Activated CD4-positive, alpha-beta T cell treated with anti-CD3 and anti-CD28 coated beads, Interleukin-2, amount 10 ng/mL, durations not matched to agents 7 days and 5 days (primary cell): ENCODE measurements at places on chromosomes 1 and 21. TPM values are rescaled to one million over a fixed set of nuclear protein-coding genes. Genes with fewer than 3 reads are reported as not detected.
A peak's percentile ranks its signal among the peaks of the same experiment; 100 is the strongest.

The LCE1D gene
- total RNA-seq = not detected

The NR0B2 gene
- not detected for total RNA-seq

The FTCD gene
- not detected for total RNA-seq

The LRRC8B gene
- 22.1 TPM for total RNA-seq

The S100A12 gene
- not detected for total RNA-seq

The MAP3K21 gene
- 0.87 TPM for total RNA-seq

- no peaks in the 10 kb centered on the region for H3K27me3 ChIP-seq
- DNase-seq = no peak
- peak overlapping the region; percentile 5 for H3K27ac ChIP-seq
- peaks cover 2% of the 10 kb centered on the region for H3K36me3 ChIP-seq
- no peak overlapping the region for H3K4me3 ChIP-seq
Measured at GRCh38 chr1:41640141-41640751, 155.8 kb upstream of the EDN2 start.

GRCh38 chr21:31176080-31176551 lies 137.8 kb upstream of the KRTAP19-8 start:
- H3K27me3 ChIP-seq = no peaks in the 10 kb centered on the region
- peaks cover 48% of the 10 kb centered on the region for H3K36me3 ChIP-seq
- H3K27ac ChIP-seq = peak overlapping the region; percentile 80
- peaks cover 82% of the 10 kb centered on the region for H3K4me1 ChIP-seq

DNA sequence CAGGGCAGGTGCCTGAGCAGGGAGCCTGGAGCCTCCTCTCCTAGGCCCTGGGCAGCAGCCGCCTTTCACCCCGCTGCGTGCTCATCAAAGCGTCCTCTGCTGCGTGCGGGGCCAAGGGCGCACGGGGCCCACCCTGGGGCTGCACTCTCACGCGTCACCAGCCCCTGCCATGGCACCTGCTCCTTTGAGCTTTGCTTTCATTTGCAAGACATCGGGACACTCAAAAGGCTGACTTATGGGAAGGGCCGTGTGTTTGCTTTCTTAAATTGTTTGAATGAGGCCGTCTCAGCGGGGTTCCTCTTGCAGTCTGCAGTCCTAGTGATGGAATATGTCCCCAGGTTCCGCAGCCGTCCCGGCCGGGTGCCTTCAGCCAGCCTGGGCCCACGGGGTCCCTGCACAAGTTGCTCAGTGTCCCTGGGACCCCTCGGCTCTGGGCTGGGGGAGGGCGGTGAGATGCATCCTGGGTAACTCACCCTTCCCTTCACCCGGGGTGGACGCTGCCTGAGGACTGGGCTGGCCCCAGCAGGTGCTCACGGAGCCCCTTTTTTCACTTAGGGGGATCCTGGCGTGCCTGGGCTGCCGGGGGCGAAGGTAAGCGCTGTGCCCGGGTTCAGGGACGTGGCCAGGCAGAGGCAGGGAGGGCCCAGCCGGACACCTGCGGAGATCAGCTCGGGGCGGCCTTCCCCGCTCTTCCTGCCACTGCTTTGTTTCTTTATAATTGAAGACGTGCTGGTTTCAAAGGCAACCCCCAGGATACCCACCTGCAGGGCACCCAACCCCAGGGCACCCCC lies 53.1 kb downstream of the SLC19A1 start:
- no peak overlapping the region for H3K27ac ChIP-seq
- no peak for DNase-seq
- H3K4me1 ChIP-seq = peaks cover 3% of the 10 kb centered on the region
- no peak overlapping the region for H3K4me3 ChIP-seq
- no peaks in the 10 kb centered on the region for H3K36me3 ChIP-seq

GRCh38 chr1:182200025-182200812 lies 138.7 kb upstream of the ZNF648 start:
- peaks cover 1% of the 10 kb centered on the region for H3K36me3 ChIP-seq
- H3K4me1 ChIP-seq = no peaks in the 10 kb centered on the region
- no peak for DNase-seq
- peaks cover 6% of the 10 kb centered on the region for H3K27me3 ChIP-seq

GRCh38 chr1:58574816-58575215 lies 2.2 kb downstream of the TACSTD2 start:
- peaks cover 83% of the 10 kb centered on the region for H3K27me3 ChIP-seq
- no peaks in the 10 kb centered on the region for H3K36me3 ChIP-seq
- no peak overlapping the region for H3K27ac ChIP-seq
- DNase-seq = no peak
- H3K4me1 ChIP-seq = peaks cover 36% of the 10 kb centered on the region
- H3K4me3 ChIP-seq = no peak overlapping the region

DNA sequence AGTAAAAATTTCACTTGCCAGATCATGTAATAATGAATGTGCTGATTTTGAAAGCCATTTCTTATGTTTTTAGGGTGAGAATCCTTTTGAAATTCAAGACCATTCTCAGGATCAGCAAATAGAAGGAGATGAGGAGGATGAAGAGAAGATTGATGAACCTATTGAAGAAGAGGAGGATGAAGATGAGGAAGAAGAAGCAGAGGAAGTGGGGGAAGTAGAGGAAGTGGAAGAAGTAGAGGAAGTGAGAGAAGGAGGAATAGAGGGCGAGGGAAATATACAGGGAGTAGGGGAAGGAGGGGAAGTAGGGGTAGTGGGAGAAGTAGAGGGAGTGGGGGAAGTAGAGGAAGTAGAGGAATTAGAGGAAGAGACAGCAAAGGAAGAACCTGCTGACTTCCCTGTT lies 32.4 kb downstream of the ZNF326 start:
- no peak overlapping the region for H3K4me3 ChIP-seq
- no peak overlapping the region for H3K27ac ChIP-seq
- no peaks in the 10 kb centered on the region for H3K4me1 ChIP-seq
- DNase-seq = no peak
- H3K36me3 ChIP-seq = peaks cover 65% of the 10 kb centered on the region

DNA sequence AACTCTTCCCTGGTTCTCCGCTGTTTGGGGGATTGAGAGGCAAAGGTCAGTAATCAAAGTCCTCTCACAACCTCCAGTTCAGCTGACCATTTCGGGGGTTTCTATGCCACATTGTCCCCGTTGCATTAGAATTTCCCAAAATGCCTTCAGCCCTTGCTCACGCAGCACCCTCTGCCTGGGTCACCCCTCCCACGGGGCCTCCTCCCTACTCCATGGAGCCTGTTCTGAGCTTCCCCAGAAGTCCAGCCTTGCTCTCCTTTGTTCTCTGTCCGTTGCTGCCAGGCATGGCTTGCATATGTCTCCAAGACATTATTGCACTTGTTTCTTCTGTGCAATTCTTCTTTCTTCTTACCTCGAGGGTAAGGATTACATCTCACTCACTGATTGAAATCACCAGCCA lies 16.5 kb downstream of the DMRTB1 start:
- no peak for DNase-seq
- no peaks in the 10 kb centered on the region for H3K36me3 ChIP-seq
- no peaks in the 10 kb centered on the region for H3K4me1 ChIP-seq
- H3K27me3 ChIP-seq = peaks cover 3% of the 10 kb centered on the region

DNA sequence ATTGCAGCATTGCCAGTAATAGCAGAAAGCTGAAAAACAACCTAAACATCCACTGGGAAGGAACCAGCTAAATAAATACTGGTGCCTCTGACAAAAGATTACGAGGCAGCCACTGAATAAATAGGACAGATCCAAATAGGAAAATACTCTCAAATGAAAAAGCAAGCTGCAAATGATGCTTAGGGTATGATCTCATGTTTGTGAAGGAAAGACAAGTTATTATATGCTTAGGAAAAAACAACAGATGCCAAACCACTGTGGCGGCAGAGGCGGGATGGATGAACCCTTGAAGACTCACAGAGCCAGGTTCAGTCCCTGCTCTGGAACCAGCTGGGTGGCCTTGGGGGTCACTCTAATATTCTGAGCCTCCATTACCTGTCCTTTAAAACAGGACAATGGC lies 41.6 kb downstream of the MATN1 start:
- no peak overlapping the region for H3K4me3 ChIP-seq
- DNase-seq = no peak
- H3K4me1 ChIP-seq = no peaks in the 10 kb centered on the region
- H3K27ac ChIP-seq = no peak overlapping the region

- H3K36me3 ChIP-seq = peaks cover 32% of the 10 kb centered on the region
- no peaks in the 10 kb centered on the region for H3K27me3 ChIP-seq
- no peak overlapping the region for H3K27ac ChIP-seq
- no peak overlapping the region for H3K4me3 ChIP-seq
Measured at GRCh38 chr1:77632216-77632615, 50.2 kb downstream of the ZZZ3 start.

DNA sequence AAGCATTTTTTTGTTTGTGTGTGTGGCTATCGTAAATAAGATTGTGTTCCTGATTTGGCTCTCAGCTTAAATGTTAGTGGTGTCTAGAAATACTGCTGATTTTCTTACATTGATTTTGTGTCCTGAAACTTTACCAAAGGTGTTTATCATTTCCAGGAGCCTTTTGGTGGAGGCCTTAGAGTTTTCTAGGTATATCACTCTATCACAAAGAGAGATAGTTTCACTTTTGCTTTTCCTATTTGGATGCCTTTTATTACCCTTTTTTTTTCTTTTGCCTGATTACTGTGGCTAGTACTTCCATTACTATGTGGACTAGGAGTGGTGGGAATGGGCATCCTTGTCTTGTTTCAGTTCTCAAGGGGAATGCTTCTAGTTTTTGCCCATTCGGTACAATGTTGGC lies 109.6 kb downstream of the S1PR1 start:
- H3K4me3 ChIP-seq = peak overlapping the region; percentile 33
- no peak for DNase-seq
- peaks cover 2% of the 10 kb centered on the region for H3K27me3 ChIP-seq
- H3K27ac ChIP-seq = peak overlapping the region; percentile 82
- peaks cover 24% of the 10 kb centered on the region for H3K36me3 ChIP-seq
- H3K4me1 ChIP-seq = peaks cover 55% of the 10 kb centered on the region

GRCh38 chr1:18999359-18999758 lies 42.9 kb upstream of the IFFO2 start:
- H3K27ac ChIP-seq = no peak overlapping the region
- peaks cover 14% of the 10 kb centered on the region for H3K36me3 ChIP-seq
- no peak for DNase-seq
- peaks cover 4% of the 10 kb centered on the region for H3K27me3 ChIP-seq
- peaks cover 13% of the 10 kb centered on the region for H3K4me1 ChIP-seq

GRCh38 chr1:16139473-16139962 lies 16.4 kb downstream of the EPHA2 start:
- no peaks in the 10 kb centered on the region for H3K36me3 ChIP-seq
- peaks cover 7% of the 10 kb centered on the region for H3K27me3 ChIP-seq
- H3K4me1 ChIP-seq = peaks cover 2% of the 10 kb centered on the region
- no peak overlapping the region for H3K27ac ChIP-seq
- H3K4me3 ChIP-seq = no peak overlapping the region
- DNase-seq = no peak

GRCh38 chr1:172185996-172186395 lies 234.5 kb upstream of the C1orf105 start:
- peaks cover 10% of the 10 kb centered on the region for H3K36me3 ChIP-seq
- no peak for DNase-seq
- H3K27me3 ChIP-seq = no peaks in the 10 kb centered on the region
- no peak overlapping the region for H3K27ac ChIP-seq
- H3K4me1 ChIP-seq = peaks cover 40% of the 10 kb centered on the region
- no peak overlapping the region for H3K4me3 ChIP-seq

DNA sequence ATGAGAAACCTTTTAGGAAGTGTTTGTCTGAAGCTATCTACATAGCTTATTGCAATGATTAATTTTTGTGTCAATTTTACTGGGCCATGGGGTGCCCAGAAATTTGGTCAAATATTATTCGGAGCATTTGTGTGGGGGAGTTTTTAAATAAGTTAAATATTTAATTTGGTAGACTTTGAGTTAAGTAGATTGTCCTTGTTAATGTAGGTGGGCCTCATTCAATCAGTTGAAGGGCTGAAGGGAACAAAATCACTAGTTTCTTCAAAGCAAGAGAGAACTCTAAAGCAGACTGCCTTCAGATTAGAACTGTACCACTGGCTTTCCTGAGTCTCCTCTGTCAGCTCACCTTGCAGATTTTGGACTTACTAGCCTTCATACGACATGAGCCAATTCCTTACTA lies 1008.6 kb upstream of the ADAMTS5 start:
- no peak overlapping the region for H3K27ac ChIP-seq
- H3K36me3 ChIP-seq = no peaks in the 10 kb centered on the region
- no peaks in the 10 kb centered on the region for H3K27me3 ChIP-seq
- no peak for DNase-seq
- H3K4me1 ChIP-seq = no peaks in the 10 kb centered on the region

DNA sequence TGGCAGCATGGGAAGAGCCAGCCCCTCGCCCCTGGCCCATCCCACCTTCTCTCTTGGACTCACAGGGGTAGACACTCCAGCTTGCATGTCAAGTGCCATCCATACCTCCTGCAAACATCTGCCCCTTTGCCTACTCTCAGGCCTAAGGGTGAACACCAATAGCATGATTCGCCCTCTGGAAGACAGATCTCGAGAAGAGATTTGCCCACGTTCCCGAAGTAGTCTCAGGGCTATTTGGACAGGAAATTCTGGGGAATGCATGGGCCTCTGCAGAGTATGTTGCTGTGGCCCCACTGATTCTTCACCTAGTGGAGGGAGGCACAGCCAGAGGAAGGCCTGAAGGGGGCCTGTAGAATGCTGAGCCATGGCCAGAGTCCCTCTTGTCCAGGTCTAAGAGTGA lies 29.8 kb upstream of the DNASE2B start:
- H3K27me3 ChIP-seq = no peaks in the 10 kb centered on the region
- H3K4me3 ChIP-seq = no peak overlapping the region
- no peak overlapping the region for H3K27ac ChIP-seq

- H3K27ac ChIP-seq = no peak overlapping the region
- no peak overlapping the region for H3K4me3 ChIP-seq
- H3K36me3 ChIP-seq = no peaks in the 10 kb centered on the region
- H3K27me3 ChIP-seq = peaks cover 7% of the 10 kb centered on the region
- peaks cover 6% of the 10 kb centered on the region for H3K4me1 ChIP-seq
- DNase-seq = peak; percentile 38
Measured at GRCh38 chr1:17059391-17060305, 5.8 kb upstream of the SDHB start.

- DNase-seq = no peak
- H3K4me3 ChIP-seq = no peak overlapping the region
- peaks cover 61% of the 10 kb centered on the region for H3K36me3 ChIP-seq
- H3K4me1 ChIP-seq = peaks cover 56% of the 10 kb centered on the region
Measured at GRCh38 chr1:9671377-9672140, 20.0 kb downstream of the PIK3CD start.

DNA sequence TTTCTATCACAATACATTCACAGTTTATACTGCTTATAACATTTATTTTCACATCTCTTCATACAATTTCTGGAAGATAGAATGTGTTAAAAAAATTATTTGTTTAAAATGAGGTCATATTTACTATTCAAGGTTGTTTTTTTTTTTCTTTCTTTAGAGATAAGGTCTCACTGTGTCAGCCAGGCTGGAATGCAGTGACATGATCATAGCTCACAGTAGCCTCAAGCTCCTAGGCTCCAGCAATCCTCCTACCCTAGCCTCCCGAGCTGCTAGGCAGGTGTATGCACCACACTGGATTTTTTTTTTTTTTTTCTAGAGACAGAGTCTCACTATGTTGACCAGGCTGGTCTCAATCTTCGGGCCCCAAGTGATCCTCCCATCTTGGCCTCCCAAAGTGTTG lies 19.0 kb upstream of the RNF11 start:
- H3K4me3 ChIP-seq = no peak overlapping the region
- no peaks in the 10 kb centered on the region for H3K36me3 ChIP-seq
- peaks cover 21% of the 10 kb centered on the region for H3K4me1 ChIP-seq
- no peaks in the 10 kb centered on the region for H3K27me3 ChIP-seq
- H3K27ac ChIP-seq = no peak overlapping the region
